ENCODE measurements at places on chromosomes 7 and 10. TPM values are rescaled to one million over a fixed set of nuclear protein-coding genes. Genes with fewer than 3 reads are reported as not detected.

GRCh38 chr7:11911900-11912299 is 79.9 kb upstream of the THSD7A start:
- no peaks in the 10 kb centered on the region for H3K27me3 ChIP-seq
- no peak overlapping the region for H3K27ac ChIP-seq
- no peaks in the 10 kb centered on the region for H3K4me1 ChIP-seq
- no peaks in the 10 kb centered on the region for H3K36me3 ChIP-seq

The FXYD4 gene
- not detected for total RNA-seq

GRCh38 chr7:106430103-106430502 is 145.3 kb upstream of the NAMPT start:
- H3K4me3 ChIP-seq, result no peak overlapping the region
- no peaks in the 10 kb centered on the region for H3K27me3 ChIP-seq

DNA sequence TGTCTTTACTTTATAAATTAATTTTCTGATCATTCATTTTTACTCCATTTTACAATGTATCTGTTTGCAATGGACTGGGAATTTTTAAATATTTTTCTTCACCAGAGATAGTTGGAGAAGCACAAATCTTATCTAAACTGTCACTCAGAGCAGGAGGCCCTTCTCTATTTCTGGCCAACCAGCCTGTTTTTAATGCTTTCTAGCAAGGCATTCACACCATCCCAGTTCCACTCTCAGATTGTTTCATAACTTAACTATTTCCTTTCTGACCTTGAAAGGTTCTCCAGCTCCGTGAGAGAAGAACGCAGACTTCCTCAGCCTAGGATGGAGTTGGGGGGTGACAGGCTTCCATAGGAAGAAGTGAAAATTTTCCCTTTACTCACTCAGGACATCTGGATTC is 155.8 kb downstream of the SKIDA1 start:
- DNase-seq, result peak; percentile 46
- H3K4me3 ChIP-seq, result no peak overlapping the region
- no peaks in the 10 kb centered on the region for H3K27me3 ChIP-seq
- no peak overlapping the region for H3K27ac ChIP-seq
- peaks cover 9% of the 10 kb centered on the region for H3K4me1 ChIP-seq
- H3K36me3 ChIP-seq, result no peaks in the 10 kb centered on the region

The MKLN1 gene
- 65.8 TPM for total RNA-seq

DNA sequence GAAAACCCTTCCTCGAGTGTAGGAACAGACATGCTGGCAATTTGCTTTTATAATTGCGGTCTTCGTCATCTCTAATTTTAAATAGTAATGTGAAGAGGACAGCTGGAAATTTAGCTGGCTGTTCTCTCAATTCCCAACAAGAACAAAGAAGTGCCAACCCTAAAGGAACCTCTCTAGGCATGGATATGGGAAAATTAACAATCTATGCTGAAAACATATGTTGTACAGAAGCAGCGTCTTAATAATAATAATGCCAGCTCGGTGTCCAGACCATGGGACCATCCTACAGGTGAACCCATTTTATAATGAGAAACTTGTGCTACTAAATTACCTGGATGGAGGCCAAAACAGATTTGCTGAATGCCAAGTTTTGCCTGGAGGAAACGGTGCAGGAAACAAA is 641.4 kb upstream of the MGMT start:
- no peak overlapping the region for H3K4me3 ChIP-seq
- no peaks in the 10 kb centered on the region for H3K36me3 ChIP-seq
- no peaks in the 10 kb centered on the region for H3K4me1 ChIP-seq

The MMRN2 gene
- total RNA-seq, result 0.56 TPM

The C10orf67 gene
- total RNA-seq, result 0.18 TPM

The RNF148 gene
- total RNA-seq, result not detected

- no peaks in the 10 kb centered on the region for H3K27me3 ChIP-seq
- no peak overlapping the region for H3K4me3 ChIP-seq
- peaks cover 12% of the 10 kb centered on the region for H3K36me3 ChIP-seq
- DNase-seq, result peak; percentile 21
- H3K4me1 ChIP-seq, result peaks cover 9% of the 10 kb centered on the region
- H3K27ac ChIP-seq, result no peak overlapping the region
Measured at GRCh38 chr7:139876622-139877283, 47.7 kb downstream of the TBXAS1 start.

The CLDN12 gene
- 46.4 TPM for total RNA-seq

GRCh38 chr10:81996927-81997326 is 121.9 kb downstream of the NRG3 start:
- H3K27me3 ChIP-seq, result no peaks in the 10 kb centered on the region
- DNase-seq, result no peak
- H3K4me1 ChIP-seq, result no peaks in the 10 kb centered on the region

The AKR1C4 gene
- not detected for total RNA-seq

- no peak overlapping the region for H3K4me3 ChIP-seq
- DNase-seq, result peak; percentile 73
- H3K27me3 ChIP-seq, result no peaks in the 10 kb centered on the region
- H3K27ac ChIP-seq, result peak overlapping the region; percentile 35
- peaks cover 24% of the 10 kb centered on the region for H3K36me3 ChIP-seq
Measured at GRCh38 chr10:99709480-99710229, 22.3 kb downstream of the COX15 start.

- no peaks in the 10 kb centered on the region for H3K27me3 ChIP-seq
- peaks cover 6% of the 10 kb centered on the region for H3K4me1 ChIP-seq
- no peak for DNase-seq
- peaks cover 16% of the 10 kb centered on the region for H3K36me3 ChIP-seq
Measured at GRCh38 chr7:47466832-47467231, 115.1 kb downstream of the TNS3 start.

The CYP26C1 gene
- under 0.01 TPM for total RNA-seq

GRCh38 chr10:65798133-65798532 is 1127.7 kb upstream of the LRRTM3 start:
- DNase-seq, result no peak
- no peak overlapping the region for H3K4me3 ChIP-seq
- H3K36me3 ChIP-seq, result no peaks in the 10 kb centered on the region
- H3K27ac ChIP-seq, result no peak overlapping the region
- H3K27me3 ChIP-seq, result no peaks in the 10 kb centered on the region
- no peaks in the 10 kb centered on the region for H3K4me1 ChIP-seq

GRCh38 chr7:24741679-24742505 is 15.4 kb downstream of the GSDME start:
- H3K4me3 ChIP-seq, result no peak overlapping the region
- peaks cover 18% of the 10 kb centered on the region for H3K4me1 ChIP-seq
- H3K27me3 ChIP-seq, result no peaks in the 10 kb centered on the region

DNA sequence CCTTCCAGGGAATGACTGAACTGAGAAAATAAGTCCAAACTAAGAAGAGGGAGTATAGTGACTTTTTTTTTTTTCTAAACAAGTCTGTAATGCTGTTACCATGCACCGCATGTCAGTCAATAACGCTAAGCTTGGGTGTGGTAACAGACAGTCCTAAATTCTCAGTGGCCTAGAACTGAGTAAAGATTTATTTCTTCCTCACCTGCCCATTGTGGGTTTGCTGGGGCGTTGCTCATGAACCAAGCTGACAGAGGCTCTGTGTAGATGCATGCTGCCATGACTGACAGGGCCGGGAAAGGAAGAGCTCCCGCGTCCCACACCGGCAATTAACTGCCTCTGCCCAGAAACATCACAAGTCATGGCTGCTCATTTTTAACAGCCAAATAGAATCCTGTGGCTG is 25.5 kb upstream of the PRKG1 start:
- H3K27me3 ChIP-seq, result no peaks in the 10 kb centered on the region
- DNase-seq, result no peak
- no peak overlapping the region for H3K4me3 ChIP-seq

Measured in IMR-90 (cell line).